ENCODE measurements at places on chromosomes 7 and 10.
A peak's percentile ranks its signal among the peaks of the same experiment; 100 is the strongest.

DNA sequence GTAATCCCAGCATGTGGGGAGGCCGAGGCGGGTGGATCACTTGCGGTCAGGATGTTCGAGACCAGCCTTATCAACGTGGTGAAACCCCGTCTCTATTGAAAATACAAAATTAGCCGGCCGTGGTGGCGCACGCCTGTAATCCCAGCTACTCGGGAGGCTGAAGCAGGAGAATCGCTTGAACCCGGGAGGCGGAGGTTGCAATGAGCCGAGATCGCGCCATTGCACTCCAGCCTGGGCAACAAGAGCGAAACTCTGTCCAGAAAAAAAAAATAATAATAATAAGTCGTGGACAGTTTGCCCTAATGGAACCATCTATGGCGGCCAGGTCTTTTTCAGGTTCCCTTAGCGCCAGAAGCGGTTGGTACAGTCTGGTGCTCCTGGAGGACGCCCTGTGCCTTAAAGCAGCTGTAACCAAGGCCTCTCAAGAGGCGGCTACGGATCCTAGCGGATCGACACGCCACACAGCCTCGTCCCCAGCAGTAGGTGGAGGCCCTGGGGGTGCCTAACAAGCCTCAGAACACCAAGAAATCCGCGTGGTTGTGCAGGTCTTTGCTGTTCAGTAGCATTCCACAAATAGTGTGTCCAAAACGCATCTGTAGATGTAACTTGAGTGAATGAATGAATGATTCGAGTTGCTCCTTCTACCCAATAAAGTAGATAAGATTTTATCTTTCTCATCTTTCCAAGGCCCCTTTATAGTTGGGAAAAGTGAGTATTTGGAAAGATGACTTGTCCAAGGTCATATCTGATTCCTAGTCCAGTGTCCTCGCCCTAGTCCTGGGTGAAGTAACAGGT, 982 bp downstream of the PGAM1 start:
- DNase-seq = no peak

- no peak for DNase-seq
Observed at GRCh38 chr7:142469696-142470543, 212.1 kb upstream of the PRSS58 start.

GRCh38 chr7:156222611-156223010, 410.3 kb upstream of the SHH start:
- DNase-seq = no peak

DNA sequence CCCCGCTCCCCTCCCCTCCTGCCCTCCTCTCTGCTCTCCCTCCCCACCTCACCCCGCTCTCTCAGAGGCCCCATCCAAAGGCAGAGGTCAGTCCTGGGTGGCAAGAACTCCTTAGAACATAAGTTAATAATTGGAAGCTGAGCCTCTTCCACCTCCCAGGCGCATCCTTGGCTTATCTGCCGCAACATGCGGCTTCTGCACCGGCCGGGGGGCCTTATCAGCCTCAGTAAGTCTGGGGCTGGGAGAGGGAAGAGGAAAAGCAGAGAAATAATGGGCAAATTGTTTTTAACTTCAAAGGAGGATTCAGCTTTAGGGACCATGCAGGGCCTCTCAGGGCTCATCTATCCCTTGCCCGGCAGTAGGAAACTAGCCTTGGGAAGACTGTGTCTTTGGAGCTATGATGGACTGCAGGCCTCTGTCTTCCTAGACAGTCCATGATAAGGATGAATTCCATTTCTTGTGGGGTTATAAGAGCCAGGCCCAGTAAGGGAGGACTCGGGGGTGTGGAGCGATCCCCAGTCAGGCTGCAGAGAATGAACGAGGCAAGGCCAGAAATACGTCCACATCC, 411.6 kb downstream of the PLXNA4 start:
- no peak for DNase-seq

GRCh38 chr7:75639071-75639885, 99.5 kb downstream of the HIP1 start:
- peak; percentile 77 for DNase-seq

GRCh38 chr7:155844019-155844453, 31.8 kb upstream of the SHH start:
- peak; percentile 34 for DNase-seq

DNA sequence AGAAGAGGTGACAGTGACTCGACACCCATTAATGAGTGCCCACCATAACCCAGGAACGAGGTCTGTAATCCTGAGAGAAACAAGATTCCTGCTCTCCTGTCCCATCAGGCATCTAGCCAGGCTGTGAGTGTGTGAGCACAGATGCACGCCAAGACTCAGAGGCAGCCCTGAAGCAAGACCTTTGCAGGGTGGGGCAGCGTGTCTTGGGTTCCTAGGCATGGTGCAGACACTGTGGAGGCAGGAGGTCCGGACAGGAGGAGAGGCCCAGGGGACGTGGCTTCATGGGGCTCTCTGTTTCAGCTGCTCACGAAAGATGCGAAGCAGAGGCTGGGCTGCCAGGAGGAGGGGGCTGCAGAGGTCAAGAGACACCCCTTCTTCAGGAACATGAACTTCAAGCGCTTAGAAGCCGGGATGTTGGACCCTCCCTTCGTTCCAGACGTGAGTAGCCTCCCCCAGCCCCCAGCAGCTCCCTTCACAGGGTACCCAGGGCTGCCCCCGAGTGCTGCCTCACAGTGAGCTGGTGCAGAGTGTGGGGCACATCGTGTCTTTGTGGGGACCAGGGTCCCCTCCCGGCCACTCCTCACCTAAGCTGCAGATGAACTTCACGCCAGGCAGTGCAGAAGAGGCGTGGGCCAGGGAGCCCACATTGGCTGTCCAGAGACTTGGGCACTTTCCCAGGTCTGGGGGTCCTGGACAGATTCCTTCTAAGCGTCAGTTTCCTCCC, 94.5 kb downstream of the RGS10 start:
- no peak for DNase-seq

- DNase-seq = peak; percentile 50
Observed at GRCh38 chr7:45174966-45175765, 17.6 kb downstream of the RAMP3 start.

- DNase-seq = no peak
Observed at GRCh38 chr7:64555046-64555445, 7.8 kb downstream of the ZNF680 start.

GRCh38 chr10:67783606-67784294, 54.2 kb downstream of the DNAJC12 start:
- DNase-seq = no peak

DNA sequence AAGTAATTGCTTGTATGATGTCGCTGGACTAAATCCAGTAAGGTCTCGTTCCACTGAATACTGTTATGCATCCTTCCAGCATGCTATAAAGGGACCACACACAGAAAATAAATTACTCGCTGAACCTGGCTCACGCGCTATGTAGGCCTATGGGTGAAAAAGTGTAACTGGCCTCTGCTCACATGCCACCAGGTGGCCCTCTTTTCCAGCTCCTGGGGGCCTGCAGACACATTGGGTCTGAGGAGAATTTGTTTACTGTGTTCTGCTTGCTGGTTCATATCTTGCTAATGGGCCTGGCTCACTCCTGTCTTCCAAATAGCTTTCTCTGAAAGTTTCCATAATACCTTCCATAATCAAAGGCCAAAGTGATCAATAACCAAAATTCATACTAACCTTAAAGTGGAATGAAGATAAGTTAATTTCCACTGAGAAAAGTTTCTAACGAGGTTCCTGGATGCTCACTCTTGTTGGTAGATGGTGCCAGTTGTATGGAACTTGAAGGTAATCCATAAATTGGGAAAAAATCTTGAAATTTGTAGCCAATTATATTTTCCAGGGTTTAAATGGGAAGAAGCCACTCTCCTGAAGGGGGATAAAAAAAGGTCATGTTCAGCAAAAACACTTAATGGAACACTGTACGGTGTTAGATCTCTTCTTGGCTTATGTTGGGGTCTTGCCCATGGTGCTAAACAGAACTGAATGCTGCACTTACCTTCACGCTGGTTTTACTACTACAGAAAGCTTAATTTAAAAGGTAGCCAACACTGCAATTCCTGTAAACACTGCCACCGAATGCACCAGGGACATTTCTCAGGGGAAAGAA, 27.0 kb upstream of the ZPBP start:
- DNase-seq = peak; percentile 70

- no peak for DNase-seq
Observed at GRCh38 chr7:50507898-50508470, 57.2 kb downstream of the DDC start.

DNA sequence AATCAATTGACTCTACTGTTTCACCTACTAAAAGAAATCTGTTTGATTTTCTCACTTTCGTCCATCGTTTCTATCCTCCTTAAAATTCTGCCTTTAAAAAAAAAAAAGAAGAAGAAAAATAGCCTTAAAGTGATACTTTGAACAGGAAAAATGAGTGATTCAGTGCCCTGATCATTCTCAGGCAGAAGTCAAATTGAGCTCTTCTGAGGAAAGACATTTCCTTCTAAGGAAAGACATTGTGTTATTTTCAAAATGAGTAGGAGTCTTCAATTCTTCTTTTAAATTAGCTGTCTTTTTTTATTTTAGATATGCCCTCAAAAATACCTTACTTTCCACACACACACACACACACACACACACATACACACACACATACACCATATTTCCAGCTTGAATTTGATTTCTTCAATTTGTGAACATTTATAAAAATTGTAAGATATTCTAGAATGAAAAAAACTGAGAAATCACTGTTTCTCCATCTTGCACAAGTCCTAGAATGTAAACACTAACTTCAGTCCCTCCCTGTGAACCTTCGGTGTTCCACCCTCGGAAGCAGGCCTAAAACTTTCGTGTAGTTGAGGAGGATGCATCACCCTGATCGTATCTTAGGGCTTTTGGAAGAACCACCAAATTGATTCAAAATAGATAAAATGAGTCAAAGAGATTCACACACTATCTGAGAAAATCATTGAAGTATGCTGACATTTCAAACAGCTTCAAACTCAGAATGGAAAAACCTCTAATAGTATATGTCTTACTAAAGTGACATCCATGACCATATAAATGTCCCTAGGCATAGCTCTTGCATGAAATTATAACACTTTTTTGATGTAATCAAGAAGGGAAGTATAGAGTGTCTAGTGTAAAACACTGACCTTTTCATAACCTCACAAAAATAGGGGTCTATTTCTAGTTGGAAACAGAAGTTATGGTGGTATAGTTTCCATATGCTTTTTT, 270.8 kb downstream of the GATA3 start:
- DNase-seq = no peak

GRCh38 chr7:2106924-2107323, 125.8 kb downstream of the MAD1L1 start:
- no peak for DNase-seq

GRCh38 chr10:34815185-34816084, at the start of gene PARD3:
Gene PARD3 (minus strand): TSS chr10:34815296. CDS start chr10:34814995, 301 bp downstream.
- no peak for DNase-seq

DNA sequence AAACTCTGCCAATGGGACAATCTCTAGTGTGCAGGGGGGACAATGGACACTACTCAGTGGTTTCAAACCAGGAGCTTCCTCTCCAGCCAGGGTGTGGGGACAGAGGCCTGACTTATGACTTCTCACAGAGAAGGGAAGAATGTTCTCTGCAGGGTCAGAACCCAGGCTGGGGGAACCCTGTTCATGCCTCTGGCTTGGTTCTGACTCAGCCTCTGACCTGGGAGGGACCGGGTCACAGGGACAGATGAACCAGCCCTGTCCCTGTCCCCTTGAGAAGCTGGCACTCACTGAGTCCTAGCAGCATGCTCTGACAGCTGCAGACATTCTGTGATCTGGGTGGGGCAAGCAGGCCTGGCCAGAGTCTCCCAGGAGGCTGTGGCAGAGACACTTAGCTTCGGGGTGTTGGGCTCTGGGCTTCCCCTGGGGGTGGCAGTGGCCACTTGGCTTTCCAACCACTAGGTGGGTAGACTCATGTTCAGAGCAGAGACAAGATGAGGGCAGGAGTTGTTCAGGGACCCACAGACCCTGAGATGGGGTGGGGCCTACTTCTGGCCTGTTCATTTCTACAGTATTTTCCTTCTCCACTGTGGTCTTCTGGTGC, 13.6 kb downstream of the TSPAN15 start:
- no peak for DNase-seq

- DNase-seq = no peak
Observed at GRCh38 chr7:98784216-98784785, 85.5 kb downstream of the TMEM130 start.

DNA sequence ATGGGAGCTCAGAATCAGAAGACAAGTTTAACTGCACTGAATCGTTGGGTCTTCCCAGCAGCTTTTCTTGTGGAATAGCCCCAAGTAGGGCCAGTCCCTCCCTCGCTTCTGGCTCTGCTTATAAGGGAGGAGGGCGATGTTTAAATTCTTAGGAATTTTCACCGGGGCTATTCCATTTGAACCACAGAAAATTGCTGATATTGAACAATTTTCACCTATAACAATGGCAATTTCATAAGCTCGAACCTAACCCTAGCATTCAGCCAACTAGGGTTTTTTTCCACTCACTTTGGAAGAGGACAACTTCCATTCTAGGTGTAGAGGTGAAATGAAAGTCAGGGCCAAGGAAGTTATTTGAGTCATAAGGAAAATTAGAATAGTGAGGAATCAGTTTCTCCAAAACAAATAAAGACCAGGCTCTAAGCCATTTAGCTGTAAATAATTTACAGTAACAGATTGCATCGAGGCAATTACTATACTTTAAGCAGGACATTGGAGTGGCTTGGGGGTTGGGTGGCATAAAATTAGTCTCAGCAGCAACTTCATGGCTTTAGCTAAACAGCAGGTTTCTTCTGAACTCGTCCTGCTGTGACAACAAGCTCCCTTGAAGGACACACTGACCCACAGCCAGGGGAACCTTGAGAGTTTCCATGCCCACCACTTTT, 1.5 kb upstream of the ATP6V0A4 start:
- no peak for DNase-seq

- no peak for DNase-seq
Observed at GRCh38 chr7:101121991-101122932, 4.6 kb upstream of the SERPINE1 start.

GRCh38 chr10:24382596-24382978, 173.6 kb downstream of the KIAA1217 start:
- no peak for DNase-seq

DNA sequence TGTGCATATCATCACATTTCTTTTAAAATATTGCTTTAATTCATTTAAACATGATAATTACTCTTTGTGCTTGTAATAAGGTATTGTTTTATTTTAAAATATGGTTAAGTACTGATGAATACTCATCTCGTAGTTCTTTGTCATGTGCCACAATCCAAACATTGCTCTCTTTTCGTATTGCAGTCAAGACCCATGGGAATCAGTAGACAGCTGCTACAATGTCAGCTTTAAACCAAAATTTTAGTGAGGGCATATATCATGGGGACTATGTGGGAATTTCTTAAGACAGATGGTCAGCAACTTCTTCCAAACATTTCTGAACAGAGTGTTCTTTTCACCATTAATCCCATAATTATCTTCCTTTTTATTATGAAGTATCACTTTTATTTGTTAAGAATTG, 77.2 kb upstream of the FZD1 start:
- no peak for DNase-seq

- DNase-seq = no peak
Observed at GRCh38 chr7:137390076-137390475, 46.5 kb upstream of the PTN start.

GRCh38 chr10:28975891-28976531, 298.7 kb downstream of the BAMBI start:
- no peak for DNase-seq

GRCh38 chr10:71581376-71581775, 138.2 kb downstream of the C10orf105 start:
- DNase-seq = no peak

Data from activated effector memory CD4-positive, alpha-beta T cell treated with anti-CD3 and anti-CD28 coated beads, Interleukin-2, amount 50 U/mL, for 16 hours (primary cell).